CD4-positive, alpha-beta T cell (primary cell): ENCODE measurements at places on chromosomes 1 and 21.

GRCh38 chr1:244601336-244601735 lies 51.6 kb upstream of the DESI2 start:
- DNase-seq: no peak

DNA sequence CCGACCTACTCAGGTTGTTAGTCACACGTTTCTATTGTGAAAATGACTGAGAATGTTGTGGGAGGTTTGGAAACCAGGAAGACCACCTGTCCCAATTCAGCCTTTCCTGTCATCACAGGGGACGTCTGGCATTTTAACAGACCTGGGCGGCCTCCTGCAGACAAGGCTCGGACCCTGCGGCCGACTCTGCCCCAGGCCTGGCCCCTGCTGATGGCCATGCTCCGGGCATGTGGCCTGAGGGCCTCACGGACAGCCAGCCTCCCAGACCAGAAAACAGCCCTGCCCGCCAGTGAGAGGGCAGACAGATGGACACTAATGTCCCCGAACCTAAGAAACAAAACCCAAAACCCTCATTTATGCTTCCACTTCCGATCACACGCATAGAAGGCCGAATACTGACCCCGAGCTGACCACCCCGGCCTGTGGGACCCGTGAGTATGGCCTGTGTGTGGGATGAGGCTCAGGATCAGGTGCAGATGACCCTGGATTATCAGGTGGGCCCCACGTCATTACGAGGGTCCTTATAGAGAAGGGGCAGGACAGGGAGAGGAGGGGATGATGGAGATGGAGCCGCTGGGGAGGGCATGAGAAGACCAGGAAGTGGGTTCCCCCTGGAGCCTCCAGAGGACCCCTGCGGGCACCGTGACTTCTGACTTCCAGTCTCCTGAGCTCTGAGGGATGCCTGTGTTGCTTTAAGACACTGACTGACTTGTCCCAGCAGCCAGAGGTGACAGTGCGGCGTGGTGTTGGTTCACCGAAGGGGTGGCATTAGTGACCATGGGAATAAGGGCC lies 9.6 kb downstream of the COL18A1 start:
- DNase-seq: no peak

DNA sequence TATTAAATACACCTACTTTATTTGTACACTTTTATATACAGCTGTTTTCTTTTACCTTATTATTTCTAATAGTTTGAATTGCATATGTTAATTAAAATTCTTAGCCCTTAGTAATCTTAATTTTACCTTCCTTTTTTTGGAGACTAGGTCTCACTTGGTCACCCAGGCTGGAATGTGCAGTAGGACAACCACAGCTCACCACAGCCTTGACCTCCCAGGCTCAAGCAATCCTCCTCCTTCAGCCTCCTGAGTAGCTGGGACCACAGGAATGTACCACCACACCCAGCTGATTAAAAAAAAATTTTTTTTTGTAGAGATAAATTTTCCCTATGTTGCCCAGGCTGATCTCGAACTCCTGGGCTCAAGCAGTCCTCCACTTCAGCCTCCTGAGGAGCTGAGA lies 15.0 kb upstream of the SDC3 start:
- no peak for DNase-seq

DNA sequence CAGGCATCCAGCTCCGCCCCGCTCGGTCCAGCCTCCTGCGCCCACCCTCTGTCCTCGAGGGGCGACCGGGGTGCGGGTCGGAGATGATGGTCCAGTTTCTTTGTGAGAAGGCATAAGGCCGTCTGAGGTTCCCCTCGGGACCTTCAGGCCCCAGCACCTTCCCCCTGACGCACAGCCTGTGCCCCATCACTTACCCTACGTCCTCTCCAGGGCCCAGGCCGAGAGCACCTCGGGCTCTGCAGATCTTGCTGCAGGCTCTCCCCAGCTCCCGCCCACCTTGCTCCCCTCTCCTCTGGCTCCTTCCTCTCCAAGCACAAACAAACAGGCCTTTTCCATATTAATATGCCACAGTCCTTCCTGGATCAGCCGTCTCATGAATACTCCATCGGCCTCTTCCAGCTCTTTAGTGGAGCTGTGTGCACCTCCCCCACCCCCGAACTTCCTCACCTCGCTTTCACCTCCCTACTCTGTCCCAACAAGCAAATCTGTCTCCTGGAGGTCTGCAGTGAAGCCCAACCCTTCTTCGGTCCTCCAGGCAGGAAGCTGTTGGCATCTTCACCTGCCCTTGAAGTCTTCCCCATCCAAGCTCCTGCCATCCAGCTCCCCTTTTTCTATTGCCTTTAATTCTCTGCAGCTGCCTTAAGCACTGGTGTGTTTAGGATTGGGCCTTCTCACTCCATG lies 448 bp upstream of the COL9A2 start:
- no peak for DNase-seq

DNA sequence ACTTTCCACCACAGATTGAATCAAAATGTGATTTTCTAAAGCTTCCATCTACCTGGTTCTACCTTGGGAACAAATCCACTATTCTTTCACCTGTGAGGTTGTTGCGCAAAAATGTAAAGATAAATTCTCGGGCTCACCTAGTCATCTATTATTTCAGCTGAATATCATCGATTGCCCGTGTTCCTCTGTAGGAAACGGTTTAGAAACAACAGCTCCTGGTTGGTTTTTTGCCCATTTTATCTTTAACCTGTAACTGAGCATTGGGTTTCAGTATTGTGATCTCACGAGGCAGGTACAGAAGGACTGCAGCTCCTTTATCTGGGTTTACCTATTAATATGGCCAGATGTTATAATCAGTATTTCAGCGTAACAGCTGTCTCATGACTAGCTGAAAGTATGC lies 52.9 kb upstream of the LRRC8C start:
- no peak for DNase-seq

DNA sequence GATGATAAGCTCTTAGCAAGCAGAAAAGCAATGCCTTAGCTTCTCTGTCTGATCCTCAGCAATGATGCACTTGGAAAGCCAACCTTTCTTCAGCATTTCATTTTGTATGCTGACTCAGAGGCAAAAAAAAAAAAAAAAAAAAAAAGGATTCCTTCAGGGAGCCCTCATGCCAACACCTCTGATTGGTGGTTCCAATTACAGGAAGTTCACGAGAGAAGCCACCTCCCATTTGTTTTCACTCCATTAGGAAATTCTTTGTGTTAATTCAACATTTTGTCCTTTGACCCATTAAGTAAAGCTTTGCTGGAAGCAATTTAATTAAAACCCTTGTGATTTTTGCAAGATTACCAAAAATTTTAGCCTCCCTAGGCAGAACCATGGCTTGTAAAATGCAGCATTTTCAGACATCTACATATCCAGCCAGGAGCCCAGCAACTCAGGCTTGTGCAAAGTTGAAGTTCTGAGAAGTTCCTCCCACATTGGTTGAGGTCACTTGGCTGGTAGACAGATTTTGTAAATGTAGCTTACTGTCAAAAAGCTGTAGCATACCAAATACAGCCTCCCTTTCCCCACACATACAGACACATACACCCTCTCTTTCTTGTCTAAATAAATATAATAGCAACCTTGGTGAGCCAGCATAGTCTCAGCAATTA lies 27.1 kb upstream of the VTCN1 start:
- no peak for DNase-seq

DNA sequence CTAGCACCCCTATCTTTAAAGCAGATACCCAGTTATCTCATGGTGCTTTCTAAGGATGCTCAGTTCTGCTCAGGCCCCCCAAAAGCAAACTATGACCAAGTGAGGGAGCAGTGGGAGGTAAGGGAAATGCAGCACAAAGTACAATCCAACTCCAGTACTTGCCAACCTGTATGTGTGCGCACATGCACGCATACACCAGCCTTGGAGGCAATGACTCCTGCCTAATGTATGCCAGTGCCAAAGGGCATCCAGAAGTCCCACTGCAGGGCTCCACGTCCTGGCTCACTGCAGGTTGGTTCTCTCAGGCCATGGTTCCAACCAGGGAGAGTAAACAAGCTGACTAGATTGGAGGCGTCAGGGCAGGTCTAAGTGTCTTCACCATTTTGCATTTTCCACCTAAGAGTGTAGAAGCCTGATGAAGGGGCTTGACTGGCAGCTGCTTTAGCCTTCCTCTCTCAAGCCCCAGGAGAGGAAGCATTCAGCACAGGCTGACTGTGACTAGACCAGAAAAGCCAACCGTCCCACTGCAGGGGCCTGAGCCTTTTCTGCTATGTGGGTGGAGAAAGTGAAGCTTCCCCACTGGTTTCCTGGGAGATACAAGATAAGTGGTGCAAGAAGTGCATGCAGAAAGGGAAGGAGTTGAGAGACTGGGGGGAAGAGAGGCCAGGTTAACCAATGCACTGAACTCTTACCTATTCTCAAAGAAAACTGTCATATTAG lies 7.7 kb downstream of the AMIGO1 start:
- DNase-seq: no peak

DNA sequence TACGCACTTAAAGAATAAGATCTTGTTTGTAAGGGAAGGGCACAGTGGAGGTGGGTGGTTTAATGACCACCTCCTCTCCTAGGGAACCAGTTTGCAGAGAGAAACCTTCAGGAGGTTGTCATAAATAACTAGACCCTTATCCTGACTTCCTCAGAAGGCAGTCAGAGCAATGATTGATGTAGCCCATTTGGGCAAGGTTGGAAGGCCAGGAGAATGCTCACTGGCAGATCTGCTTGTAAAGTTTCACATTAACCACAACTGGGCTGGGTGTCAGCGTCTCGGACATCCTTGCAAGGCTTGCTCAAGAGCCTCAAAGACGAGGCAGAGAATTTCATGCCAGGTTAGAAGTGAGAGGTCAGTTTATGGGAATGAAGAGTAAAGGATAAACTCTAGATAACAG lies 87.6 kb upstream of the TRABD2B start:
- no peak for DNase-seq

DNA sequence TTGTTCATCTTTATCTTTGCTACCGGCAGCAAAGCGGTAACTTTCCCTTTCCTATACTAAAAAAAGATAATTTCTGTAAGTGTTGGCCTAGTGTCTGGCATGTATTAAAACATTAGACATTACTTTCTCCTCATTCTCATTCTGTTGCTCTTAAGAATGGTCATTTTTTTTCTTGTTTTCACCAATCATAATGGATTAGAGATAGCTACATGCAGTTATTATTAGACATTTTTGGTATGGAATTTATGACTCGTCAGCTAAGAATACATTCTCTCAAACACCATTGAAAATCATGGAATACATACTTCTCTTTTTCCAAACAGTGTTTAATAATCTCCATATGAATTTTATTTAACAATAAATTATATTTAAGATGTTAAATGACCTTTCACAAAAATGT lies 1154.6 kb downstream of the BRINP3 start:
- DNase-seq: no peak

GRCh38 chr1:35576061-35576765 lies 3.1 kb downstream of the TFAP2E start:
- no peak for DNase-seq

- DNase-seq: peak; percentile 53
Measured at GRCh38 chr1:205325334-205325884, 3.9 kb upstream of the NUAK2 start.

DNA sequence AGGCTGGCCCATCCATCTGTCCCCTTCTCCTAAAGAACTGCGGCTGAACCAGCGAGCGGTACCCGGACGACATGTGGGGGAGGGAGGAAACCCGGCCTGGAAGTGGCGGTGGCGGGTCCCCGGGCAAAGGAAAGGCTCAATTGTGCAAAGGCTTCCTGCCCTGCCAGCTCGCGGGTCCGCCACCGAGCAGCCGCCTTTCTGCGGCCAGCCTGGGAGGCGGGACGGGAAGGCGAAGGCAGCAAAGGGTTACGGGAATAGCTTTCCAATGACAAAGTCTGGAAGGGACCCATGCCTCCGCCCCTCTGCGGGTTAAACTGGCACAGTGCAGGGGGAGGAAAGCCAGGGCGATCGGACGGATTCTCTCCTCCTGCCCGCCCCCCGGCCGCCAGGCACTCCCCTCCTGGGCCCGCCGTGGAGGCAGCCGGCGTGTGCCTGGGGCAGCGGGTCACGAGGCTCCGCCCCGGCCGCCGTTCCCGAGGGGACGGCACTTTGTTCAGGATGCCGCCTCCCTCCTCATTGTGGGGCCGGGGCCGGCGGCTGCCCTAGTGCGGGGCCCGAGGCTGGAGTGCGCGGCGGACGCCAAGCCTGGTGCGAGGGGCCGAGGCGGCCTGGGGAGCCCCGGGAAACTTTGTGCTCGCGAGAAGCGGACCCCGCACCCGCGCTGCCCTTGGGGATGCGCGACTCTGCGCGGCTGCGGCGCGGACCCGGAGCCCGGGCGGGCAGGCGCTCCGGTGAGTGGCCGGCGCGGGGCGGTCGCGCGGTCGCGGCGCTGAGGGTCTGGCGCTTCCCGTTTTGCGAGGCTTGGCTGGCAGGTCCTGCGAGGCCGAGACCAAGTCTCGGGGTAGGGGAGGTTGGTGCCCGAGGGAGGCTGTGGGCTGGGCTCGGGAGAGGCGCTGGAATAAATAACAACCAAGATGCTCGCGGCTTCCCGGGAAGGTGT lies at the start of gene NAV1:
Gene NAV1, plus strand, starts transcription at position 516 of the 940 bp plus-strand sequence. CDS start 83,758 bp downstream, outside the sequence.
- DNase-seq: no peak

- DNase-seq: no peak
Measured at GRCh38 chr1:69401879-69402278, 165.8 kb upstream of the LRRC7 start.

DNA sequence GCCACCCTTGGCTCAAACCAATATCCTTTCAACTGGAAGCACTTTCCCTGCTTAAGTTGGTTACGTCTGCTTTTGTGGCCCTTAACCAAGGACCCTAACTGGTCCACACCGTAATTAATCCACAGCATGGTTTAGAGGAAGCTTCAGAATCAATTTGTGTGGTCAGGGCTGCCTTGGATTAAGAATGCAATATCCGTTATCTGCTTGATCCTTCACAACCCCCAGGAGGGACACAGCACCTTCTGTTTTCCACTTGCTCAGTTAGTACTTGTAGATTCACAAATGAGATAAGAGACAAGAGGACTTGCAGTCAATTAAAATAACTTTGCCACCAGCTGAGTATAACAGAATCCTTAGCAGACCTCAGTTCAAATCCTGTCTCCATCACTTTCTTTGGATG lies 56.9 kb upstream of the LRP8 start:
- DNase-seq: no peak

- DNase-seq: no peak
Measured at GRCh38 chr1:36764798-36765197, 269.5 kb downstream of the GRIK3 start.

- no peak for DNase-seq
Measured at GRCh38 chr1:118627435-118627834, 360.7 kb downstream of the TBX15 start.

- no peak for DNase-seq
Measured at GRCh38 chr1:14909920-14910460, 243.6 kb upstream of the TMEM51 start.

DNA sequence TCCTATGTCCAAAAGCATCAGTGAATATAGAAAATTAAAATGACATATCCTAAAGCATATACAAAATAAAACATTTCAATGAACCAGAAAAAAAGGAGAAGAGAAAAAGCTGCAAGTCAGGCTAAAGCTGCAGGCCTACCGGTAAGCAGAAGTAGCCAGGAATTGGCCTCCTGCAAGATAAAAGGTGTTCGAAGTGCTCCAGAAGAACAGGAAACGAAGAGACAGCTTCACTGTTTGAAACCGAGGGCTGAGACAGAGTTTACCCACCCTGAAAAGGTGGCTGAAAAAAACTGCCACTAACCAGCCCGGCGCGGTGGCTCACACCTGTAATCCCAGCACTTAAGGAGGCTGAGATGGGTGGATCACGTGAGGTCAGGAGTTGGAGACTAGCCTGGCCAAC lies 37.4 kb downstream of the NSL1 start:
- no peak for DNase-seq
